Neuronal stem cell (in vitro differentiated cells): ENCODE measurements at places on chromosomes 1 and 21.
A peak's percentile ranks its signal among the peaks of the same experiment; 100 is the strongest.

GRCh38 chr1:165824269-165824643 lies 3.2 kb upstream of the UCK2 start:
- no peak for DNase-seq

GRCh38 chr1:82388679-82389078 lies 587.9 kb downstream of the ADGRL2 start:
- no peak for DNase-seq

- no peak for DNase-seq
Observed at GRCh38 chr1:59125676-59126320, 171.1 kb upstream of the FGGY start.

GRCh38 chr1:215601276-215601675 lies 34.2 kb downstream of the KCTD3 start:
- DNase-seq: no peak

DNA sequence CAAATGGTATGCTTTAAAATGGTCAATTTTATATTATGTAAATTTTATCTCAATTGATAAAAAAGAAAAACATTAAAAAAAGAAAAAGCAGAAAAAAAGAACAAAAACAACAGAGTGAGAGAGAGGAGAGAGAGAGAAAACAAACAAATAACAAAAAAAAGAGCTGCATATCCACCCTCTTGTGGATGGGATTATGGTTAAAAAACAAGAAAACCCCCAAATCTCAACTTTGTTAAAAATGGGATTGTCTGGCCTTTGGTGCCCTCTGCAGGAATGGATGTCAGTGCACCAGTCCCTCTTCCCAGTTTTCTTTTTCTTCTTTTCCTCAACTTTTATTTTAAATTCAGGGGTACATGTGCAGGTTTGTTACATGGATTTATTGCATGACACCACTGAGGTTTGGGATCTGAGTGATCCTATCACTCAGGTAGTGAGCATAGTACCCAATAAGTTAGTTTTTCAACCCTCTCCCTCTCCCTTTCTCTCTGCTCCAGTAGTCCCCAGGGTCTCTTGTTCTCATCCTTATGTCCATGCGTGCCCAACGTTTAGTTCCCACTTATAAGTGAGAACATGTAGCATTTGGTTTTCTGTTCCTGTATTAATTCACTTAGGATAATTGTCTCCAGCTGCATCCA lies 28.1 kb downstream of the RNF187 start:
- DNase-seq: peak; percentile 33

DNA sequence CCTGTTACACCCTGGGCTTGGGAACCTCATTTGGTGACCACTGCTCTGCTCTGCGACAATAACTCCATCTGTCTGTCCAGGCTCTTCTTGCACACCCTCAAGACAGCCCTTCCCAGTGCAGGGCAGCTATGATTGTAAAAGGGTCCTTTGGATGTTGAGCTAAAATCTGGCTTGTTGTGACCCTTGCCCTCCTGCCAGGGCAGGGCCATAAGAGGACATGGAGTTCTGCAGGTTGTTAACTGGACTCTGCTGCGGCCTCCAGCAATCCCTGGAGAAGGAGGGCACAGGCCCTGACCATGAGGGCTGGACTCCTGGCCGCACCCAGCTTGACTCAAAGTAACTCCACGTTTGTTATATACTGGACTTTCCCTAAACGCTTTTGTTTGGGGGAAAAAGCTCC lies 41.2 kb downstream of the DHCR24 start:
- DNase-seq: no peak

DNA sequence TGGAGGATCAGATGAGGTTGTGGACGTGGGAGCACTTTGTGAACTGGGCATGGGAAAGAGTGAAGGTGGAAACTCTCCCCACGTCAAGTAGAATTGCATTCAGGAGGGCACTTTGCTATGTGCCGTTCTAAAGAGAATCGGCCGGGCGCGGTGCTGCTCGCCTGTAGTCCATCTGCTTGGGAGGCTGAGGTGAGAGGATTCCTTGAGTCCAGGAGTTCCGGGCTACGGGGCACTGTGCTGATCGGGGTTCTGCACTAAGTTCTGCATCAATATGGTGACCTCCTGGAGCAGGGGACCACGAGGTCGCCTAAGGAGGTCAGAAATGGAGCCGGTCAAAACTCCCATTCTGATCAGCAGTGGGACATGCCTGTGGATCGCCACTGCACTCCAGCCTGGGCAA lies 141.9 kb downstream of the PEX14 start:
- DNase-seq: no peak

DNA sequence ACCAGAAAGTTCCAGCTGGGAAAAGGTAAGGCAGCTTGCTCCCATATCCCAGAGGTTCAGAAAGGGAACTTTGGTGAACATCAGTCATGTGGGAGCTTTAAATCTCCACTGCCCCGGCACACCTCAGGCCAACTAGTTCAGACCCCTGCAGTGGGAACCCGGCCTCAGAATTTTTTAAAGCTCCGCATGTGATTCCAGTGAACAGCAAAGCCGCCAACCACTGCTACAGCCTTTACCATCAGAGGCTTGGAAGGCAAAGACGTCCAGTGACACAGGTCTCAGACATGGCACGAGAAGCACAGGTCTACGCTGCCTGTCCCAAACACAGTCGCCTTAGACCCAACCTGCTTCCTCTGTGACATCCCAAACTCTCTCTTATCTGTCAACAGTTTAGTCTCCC lies 31.0 kb downstream of the SETD4 start:
- no peak for DNase-seq

DNA sequence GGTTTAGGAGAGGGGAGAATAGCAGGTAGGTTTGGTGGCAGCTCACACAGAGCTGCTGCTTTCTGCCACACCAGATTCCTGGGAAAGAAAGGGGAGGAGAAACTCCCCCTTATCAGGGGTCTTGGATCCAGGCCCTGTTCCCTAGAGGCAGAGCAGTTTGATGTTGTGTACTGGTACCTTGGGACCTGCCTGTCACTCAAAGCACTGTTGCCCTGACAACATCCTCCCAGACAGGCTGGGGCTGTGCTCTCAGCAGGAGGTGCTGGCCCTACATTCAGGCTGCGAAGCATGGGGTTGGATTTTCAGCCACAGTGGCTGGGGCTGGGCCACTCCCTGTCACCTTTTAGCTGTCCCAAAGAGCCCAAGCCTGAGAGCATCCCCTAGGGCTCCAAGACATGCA lies 188.0 kb downstream of the GRIK3 start:
- DNase-seq: peak; percentile 43

DNA sequence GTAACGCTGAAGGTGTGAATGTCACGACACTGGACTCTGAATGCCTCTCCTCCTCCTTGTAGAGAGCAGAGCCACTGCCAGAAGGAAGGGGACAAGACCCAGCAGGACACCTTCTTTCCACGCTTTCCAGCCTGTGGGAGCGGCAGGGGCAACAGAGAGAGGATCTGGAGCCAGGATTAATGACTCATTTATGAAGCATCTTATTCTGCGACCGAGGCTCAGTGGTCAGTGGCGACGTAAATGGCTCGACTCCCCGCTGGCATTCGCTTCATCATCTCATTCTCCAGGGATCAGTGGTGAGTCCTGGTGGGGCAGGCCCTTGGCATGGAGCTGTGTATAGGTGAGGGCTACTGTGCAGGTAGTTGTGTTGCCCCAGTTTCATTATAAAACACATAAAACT lies 4.6 kb downstream of the SLC37A1 start:
- DNase-seq: no peak

GRCh38 chr1:44406737-44407429 lies 1.8 kb downstream of the RNF220 start:
- DNase-seq: peak; percentile 59

DNA sequence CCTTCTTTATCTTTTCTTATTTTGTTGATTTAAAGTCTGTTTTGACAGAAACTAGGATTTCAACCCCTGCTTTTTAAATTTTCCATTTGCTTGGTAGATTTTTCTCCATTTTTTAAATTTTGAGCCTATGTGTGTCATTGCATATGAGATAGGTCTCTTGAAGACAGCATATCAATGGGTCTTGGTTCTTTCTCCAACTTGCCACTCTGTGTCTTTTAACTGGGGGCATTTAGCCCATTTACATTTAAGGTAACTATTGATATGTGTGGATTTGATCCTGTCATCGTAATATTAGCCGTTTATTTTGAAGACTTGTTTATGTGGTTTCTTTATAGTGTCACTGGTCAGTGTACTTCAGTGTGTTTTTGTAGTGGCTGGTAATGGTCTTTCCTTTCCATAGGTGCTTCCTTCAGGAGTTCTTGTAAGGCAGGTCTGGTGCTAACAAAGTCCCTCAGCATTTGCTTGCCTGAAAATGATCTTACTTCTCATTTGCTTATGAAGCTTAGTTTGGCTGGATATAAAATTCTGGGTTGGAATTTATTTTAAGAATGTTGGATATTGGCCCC lies 223.9 kb downstream of the USP25 start:
- DNase-seq: no peak

GRCh38 chr1:52662645-52663313 lies 29.8 kb downstream of the SHISAL2A start:
- peak; percentile 81 for DNase-seq

DNA sequence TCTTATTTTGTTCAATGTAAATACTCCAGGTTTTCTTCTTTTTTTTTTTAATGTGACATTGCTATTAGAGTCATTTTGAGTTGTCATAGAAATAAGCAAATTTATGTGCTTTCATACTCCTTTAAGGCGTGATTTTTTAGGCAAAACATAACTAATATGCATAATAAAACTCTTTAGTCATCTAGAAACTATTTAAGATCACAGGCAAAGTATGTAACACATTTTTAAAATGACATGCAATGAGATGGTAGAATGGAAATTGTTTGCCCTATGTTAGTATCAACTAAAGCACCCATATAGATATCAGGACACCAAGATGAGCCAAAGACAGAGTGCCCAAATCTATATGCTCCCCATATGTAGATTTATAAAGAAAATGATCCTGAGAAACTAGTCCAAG lies 41.5 kb upstream of the SGIP1 start:
- no peak for DNase-seq

- DNase-seq: no peak
Observed at GRCh38 chr1:168466092-168466713, 77.6 kb downstream of the XCL2 start.

DNA sequence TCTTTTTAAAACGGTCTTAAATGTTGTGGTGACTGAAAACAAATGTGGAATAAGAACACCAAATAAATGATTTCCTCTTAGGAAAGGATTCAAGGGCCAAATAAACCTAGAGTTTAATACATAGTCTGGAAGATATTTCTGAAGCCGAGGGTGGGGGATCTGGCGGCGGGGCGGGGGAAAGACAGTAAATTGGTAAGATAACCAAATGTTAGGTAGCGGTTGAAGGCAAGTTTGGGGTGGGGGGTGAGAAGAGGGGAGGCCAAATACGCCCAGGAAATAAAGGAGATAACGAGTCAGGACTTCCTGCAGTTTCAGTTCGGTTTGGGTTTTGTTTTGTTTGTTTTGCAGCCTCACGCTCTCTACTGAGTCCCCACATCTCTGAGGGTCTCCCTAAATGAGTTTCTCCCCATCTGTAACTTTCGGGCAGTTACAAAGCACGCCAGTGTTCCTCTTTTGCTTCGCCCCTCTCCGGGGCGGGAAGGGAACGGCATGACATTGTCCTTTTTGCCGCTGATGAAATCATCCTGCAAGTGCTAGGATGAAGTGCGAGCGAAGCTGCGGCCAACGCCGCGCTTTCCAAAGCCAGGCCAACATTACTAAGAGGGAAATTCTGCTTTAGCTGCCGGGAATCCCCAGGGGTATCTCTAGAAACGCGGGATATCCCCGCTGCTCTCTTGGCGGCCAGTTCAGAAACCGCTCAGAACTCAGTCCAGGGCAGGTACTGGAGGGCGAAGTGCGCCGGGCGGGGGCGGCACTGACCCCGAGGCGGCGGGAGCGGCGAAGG lies 844 bp downstream of the NIBAN1 start:
- peak; percentile 27 for DNase-seq

- DNase-seq: no peak
Observed at GRCh38 chr1:3034728-3035562, 13.7 kb downstream of the ACTRT2 start.

DNA sequence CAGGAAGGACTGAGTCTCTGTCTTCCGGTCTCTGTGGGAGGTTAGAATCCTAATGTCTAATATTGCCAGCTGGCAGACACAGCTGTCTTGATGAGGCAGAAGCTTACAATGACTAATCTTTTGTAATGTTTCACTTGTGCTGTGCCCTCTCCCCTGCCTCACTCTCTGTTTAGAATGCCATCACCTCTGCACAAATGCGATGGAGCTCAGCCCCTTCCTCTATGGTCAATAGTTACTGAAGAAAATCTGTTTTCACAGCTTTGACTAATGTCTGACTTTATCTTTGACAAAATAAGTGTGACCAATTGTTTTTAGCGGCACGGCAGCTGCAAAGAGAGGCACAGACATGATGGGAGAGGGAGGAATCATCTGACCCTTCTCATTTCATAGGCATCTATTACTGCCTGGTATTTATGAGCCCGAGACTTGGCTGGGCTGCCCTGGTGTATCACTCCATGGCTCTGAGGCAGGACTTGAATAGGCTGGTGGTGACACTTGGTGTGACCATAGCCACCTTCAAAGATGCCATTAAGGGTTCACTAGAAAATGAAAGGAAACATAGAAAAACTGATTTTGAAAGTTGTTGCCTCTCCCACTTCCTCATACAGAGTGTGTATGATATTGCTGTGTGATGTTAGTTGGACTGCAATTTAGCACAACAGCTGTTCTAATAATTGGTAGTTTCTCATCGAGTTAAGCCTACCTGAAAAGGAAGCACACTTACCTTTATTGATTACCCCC lies 163.2 kb upstream of the NBPF11 start:
- DNase-seq: no peak

GRCh38 chr1:117030271-117030877 lies 28.8 kb downstream of the CD101 start:
- no peak for DNase-seq

GRCh38 chr1:157517016-157517415 lies 35.3 kb downstream of the FCRL5 start:
- no peak for DNase-seq

DNA sequence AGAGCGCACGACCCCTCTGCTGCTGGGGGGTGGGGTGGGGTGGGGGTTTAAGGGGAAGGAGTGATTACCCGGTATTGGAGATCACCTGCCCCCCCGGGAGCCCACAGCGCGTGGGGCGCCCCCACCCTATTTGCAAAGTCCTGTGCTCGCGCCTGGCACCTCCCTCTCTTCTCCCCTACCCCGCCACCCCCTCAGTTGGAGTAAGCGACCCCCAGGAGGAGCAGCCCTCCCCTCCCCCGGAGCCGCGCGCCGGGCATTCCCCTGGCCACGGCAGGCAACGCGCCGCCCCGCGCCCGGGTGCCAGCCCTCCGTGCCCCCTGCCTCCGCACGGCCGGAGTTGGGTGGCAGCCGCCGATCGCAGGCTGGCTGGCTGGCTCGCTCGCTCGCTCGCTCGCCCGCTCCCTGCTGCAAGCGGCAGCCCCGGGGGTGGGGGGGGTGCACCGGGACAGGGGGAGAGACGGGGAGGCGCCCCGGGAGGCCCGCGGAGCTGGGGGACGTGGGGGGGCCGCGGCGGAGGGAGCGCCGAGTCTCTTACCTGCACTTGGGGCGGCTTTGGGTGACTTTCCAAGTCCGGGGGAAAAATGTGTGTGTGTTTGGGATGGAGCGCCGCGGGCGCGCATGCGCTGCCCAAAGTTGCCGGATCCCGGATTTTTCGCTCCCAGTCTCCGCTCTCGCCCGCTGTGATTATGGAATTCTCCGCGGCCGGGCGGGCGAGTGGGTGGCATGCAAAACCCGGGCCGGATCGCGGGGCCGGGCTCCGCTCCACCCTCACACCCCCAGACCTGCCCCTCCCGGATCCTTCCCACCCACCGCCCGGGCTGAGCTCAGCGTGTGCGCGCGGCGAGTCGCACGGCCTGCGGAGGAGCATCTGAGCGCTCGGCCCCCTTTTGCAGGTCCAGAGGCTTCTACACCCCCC lies at the start of gene CASZ1:
Gene CASZ1, minus strand, starts transcription at position 618 of the 916 bp plus-strand sequence. CDS start 102,757 bp downstream, outside the sequence.
- DNase-seq: peak; percentile 93

GRCh38 chr1:206079135-206079534 lies 26.2 kb downstream of the RHEX start:
- no peak for DNase-seq
